Activated T-cell treated with anti-CD3 and anti-CD28 coated beads, Interleukin-2, amount 50 U/mL, for 72 hours (primary cell): ENCODE measurements at places on chromosomes 7 and 10.
A peak's percentile ranks its signal among the peaks of the same experiment; 100 is the strongest.

GRCh38 chr10:84590327-84591193, 262.2 kb downstream of the CCSER2 start:
- DNase-seq = no peak

- no peak for DNase-seq
Measured at GRCh38 chr10:110134917-110135316, 72.5 kb upstream of the MXI1 start.

GRCh38 chr10:351770-352334, 216.6 kb downstream of the ZMYND11 start:
- peak; percentile 30 for DNase-seq

- peak; percentile 86 for DNase-seq
Measured at GRCh38 chr10:96830511-96831199, 1.4 kb upstream of the LCOR start.

DNA sequence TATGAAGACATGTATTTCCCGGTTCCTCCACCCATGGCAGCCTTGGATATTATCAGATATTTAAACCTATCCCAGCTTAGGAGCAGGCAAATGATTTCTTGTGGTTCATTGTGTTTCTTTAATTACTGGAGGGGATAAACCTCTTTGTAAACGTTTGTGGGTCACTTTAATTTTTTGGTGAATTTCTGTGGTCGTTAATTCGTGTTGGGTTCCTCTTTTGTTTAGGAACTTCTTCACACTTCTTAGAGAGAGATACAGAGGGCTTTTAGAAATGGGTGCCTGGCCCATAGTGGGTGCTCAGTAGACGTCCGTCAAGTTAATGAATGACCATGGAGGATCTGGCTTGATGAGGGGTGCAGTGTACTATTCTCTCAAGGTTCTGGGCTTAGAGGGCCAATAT, 27.2 kb upstream of the NUB1 start:
- DNase-seq = no peak

- no peak for DNase-seq
Measured at GRCh38 chr7:511476-512145, 8.0 kb downstream of the PDGFA start.

GRCh38 chr10:34649385-34649784, 165.7 kb downstream of the PARD3 start:
- DNase-seq = no peak

DNA sequence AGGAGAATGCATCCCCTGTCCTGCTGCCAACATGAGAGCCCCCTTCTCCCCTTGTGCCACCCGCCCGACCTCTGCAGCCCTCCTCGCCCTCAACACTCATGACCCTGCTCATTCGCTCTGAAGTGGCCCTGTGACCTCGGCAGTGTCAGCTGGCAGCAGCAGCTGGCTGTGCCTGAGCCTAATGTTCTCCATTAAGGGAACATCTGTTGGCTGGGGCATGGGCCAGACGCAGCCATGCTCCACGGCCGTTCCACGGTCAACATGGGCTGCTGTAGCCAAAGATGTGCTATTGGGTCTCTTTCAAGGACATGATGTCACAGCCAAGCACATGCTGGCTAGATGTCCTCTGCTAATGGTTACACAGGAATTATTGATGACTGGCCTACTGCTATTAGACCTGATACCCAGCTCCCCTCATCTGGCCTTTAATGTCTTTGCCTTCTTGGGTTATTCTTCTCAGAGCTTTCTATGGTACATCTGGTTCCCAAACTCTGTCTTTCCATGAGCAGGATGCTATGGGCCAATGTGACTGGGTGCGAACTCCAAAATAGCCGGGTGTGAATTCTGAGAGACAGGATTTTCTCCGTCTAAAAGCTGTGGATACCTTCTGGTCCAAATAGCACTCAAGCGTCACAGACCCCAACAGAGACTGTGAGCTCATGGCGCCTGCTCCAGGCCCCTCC, 22.4 kb downstream of the ADCYAP1R1 start:
- DNase-seq = no peak
